ENCODE measurements at places on chromosomes 4 and X.

- DNase-seq: no peak
Observed at GRCh38 chr4:108854786-108855185, 91.9 kb upstream of the ETNPPL start.

- DNase-seq: peak; percentile 35
Observed at GRCh38 chr4:17577665-17578481, 875 bp downstream of the LAP3 start.

- no peak for DNase-seq
Observed at GRCh38 chrX:67159437-67159836, 384.4 kb upstream of the AR start.

DNA sequence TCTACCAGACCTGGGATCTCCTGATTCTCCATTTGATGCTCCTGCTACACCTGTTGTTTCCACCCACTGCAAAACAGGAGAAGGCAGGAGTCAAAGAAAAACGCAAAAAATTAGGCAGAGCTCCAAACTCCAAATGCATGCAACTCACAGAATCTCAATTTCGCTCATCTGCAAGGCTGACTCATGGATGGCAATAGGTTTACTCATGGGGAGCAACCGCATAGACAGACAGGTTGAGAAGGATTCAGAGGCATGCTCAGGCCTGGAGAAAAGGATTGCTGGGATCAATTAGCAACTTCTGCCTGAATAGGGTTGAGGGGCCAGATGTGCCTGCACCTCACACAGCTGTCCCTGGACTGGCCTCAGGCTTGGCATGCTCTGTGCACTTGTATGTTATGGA is 231.0 kb downstream of the LDB2 start:
- no peak for DNase-seq

DNA sequence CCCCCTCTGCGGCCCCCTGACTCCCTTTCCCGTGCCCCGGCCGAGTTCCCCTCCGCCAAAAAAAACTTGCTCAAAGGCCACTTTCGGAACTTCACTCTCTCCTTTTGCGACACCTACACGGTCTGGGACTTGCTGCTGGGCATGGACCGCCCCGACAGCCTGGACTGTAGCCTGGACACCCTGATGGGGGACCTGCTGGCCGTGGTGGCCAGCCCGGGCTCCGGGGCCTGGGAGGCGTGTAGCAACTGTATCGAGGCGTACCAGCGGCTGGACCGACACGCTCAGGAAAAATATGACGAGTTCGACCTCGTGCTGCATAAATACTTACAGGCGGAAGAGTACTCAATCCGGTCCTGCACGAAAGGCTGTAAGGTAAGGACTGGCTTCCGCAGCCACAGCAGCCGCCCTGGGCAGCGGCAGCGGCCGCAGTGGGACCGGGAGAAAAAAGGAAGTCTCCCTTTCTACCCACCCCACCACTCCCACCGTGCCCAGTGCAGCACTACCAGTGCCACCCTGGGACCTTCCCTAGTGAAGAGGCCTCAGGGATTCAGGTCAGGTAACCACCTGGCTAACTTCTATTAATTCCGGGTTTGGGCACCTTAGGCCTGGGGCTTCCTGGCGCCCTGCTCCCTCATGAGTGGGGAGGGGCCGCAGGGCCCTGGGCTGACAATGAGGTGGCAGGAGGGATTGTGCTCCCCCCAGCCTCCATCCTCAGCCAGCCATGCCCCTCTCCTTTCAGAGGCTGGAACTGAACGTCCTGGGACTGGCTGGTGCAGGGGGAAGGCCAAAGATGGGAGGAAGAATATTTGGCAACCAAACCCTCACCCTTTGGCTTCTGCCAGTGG is 1.9 kb downstream of the NALF2 start:
- no peak for DNase-seq

DNA sequence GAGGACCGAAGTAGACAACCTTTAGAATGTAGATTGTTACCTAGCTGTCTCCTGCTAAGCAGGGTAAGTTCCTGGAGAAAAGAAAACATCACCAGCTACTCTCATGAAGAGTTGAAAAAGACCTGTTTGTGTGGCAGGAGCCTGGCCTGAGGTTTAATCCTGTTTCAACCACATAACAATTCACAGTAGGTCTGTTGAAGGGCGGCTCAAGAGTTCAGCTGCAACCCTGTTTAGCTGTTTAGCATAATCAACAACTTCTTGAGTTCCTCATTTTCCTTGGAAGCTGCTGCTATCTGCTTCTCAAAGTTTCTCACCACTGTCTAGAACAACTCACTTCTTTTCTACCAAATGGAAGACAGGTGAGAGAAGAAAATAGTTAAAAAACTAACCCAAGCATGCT is 170.4 kb upstream of the TET2 start:
- no peak for DNase-seq

GRCh38 chrX:149630681-149631233 is 835 bp downstream of the TMEM185A start:
- DNase-seq: no peak

- DNase-seq: no peak
Observed at GRCh38 chr4:150037251-150037856, 40.9 kb upstream of the DCLK2 start.

DNA sequence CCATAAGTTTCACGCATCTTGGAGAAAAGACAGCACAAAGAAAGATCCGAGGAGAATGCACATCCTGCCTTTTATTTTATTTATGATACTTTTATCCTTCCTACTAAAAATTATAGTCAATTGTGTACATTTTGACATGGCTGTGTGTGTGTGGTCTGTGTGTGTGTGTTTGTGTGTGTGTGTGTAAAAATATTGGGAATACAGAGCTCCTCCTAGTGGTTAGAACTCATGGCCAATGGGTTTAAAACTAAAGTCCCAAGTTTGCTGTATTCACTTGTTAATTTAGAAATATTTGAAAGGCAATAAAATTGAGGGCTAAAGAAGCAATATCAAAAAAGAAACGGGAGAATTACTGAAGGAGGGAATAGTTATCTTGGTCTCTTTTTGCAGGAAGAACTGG is 47.5 kb downstream of the NKX6-1 start:
- DNase-seq: no peak

DNA sequence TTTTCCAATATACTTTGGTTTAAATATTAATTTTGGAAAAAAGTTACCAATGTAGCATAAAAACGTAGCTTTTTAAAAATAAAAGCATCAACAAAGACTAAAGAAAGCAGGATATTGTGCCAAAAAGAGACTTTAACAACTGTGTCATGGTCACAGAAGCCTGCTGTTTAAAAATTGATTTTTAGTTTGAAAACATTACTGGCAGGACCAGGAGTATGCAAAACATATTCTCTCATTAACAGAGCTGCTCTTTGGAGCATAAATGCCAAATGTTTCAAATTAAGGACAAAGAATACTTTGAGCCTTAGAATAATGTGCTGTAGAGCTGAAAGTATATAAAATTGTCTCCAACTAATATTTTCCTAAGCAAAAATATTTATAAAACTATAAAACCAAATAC is 279.0 kb downstream of the ARAP2 start:
- no peak for DNase-seq

DNA sequence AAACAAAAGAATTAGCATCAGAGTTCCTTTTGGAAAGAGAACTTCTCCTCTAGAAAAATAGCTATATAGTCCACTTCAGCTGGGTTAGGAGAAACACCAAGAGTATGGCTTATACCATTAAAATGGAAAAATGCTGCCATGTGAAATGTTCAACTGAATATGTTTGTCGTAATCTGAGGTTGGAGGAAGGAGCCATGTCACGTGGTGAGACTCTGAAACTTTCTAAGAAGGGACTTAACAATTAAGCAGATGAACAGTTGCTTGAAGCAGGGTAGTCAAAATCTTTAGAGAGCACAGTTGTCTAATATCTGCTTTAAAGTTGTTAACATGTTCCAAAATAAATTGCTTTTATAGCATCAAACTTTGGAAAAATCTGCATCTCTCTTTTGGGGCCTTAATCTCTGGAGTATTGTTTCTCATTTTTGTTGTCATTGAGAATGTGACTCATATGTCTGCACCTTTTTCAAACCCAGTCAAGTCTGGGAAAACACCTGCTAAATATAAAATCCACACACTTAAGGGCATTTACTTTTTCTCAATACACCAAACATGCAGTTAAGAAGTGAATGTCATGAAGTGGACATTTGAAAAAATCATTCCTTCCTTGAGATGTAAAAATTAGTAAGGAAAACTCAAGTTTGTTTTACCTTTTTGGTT is 168.8 kb upstream of the PDE5A start:
- DNase-seq: no peak

GRCh38 chrX:72392042-72392441 is 86.3 kb upstream of the CITED1 start:
- DNase-seq: no peak

- no peak for DNase-seq
Observed at GRCh38 chrX:67717571-67717970, 173.8 kb downstream of the AR start.

DNA sequence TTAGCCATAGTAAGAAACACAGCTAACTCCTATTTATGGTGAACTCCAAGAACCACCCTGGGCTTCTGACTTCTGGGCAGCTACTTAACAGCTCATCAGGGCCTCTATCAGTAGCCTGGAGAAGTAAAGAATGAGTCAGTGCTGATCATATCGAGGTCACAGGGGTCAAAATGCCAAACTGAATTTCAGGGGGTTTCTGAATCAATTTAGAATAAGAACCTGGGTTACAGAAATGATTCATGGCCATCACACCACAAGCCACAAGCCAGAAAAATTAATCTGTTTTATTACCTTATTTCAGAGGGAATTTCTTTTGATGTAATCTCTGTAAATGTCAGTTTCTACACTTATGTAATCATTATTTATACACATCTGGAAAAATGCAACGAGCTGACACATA is 64.4 kb downstream of the CHST7 start:
- DNase-seq: no peak

DNA sequence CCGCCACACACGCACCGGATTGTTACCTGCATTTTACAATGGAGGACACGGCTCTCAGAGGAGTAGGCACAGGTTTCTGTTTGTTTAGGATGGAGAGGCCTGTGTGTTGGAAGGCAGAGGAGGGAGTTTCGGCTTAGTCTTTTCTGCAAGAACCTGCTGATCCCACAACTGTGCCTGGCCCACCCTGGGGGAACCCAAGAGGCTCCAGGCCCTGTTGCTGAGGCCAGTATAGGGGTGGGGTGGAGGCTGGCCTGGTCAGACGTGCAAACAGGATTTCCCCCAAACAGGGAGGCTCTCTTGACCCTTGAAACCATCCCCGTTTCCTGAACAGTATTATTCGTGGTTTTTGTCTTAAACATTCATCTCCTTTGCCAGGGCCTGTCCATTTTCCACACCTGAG is 772 bp upstream of the SLC49A3 start:
- DNase-seq: no peak

GRCh38 chrX:153495362-153495751 is 577 bp downstream of the BGN start:
- no peak for DNase-seq

DNA sequence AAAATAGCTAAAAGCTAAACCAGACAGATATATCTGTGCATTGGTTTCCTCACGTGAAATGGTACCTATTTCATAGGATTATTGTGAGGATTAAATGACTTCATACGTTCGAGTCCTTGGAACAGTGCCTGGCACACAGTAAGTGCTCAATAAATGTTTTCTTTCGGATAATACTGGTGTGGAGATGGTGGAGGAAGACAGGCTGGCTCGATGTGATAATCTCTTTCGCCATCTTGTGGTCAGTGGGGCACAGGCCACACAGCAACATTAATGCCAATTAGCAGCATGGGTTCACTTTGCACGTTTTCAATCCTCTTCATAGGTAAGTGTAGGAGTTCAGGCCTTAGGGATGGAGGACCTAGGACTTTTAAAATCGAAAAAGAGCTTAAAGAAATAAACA is 9.3 kb downstream of the PAGE4 start:
- DNase-seq: no peak

- DNase-seq: no peak
Observed at GRCh38 chr4:118850488-118851173, 14.7 kb upstream of the SEC24D start.

DNA sequence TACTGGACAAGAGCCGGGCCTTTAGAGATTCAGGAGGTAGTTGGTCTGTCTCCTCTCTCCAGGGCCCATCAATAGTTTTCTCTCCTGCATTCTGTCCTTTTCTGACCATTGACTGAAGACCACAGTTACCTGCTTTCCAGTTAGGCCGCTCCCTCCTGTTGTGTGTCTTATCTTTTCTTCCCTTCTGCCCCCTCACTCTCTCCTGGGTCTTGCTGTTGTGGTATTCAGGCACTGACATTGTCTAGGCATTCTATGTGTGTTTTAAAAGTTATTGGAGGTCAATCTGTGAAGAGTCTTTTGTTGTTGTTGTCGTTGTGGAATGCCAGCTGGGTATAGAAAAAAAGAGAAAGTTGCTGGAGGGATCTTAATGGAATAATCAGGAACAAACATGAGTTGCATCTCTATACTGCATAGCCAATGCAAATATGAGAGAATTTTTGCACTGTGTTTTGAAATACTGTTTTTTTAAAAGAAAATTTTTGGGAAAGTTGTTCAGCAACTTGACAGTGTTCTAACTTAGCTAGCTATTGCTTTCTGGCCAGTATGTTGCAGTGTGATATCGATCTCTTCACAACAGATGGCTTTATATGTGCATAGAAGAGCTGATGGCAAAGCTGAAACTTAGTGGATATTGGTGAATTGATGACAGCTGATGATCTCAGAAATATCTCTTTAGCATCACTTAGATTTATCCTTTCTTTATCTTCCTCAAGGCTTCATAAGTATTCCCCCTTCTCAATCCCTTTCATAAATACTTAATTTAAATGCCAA is 240.7 kb downstream of the C4orf33 start:
- no peak for DNase-seq

DNA sequence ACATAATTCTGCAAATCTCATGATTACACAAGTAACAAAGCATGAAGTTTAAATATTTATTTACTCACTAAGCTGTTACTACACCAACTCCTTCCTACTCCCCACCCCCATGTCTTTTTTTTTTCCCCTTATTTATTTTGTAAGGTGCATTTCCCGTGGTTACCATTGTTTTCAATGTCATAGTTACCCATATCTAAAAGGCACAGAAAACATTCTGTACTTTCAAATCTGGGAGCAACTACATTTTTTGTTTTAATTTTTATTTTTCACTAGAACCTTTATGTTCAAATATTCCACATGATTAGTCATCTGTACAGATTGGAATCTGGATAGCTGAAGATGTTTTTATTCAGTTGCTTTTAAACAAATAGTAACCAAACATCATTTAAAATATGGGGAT is 62.8 kb downstream of the PPP3CA start:
- no peak for DNase-seq

- no peak for DNase-seq
Observed at GRCh38 chrX:118756101-118756500, 28.7 kb downstream of the IL13RA1 start.

- no peak for DNase-seq
Observed at GRCh38 chr4:17094876-17095210, 196.4 kb upstream of the LDB2 start.

- DNase-seq: no peak
Observed at GRCh38 chr4:106287353-106287969, 28.5 kb downstream of the TBCK start.

DNA sequence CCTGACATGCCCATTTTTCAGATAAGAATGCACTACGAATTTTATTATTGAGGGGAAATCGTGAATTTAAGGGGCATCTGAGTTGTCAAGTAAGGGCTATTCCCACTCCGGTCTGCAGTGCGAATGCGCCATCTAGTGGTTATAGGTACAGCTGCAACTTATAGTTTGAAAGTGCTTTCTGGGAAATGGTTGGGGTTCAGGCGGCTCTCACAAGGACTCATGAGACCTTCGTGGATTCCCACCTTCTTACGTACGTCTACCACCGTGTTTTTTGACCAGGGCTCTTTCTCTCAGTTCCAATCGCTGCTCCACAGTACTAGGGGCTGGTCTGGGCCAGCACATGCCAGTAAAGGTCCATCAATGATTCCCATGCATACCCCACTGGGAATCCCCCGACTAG is 12.3 kb downstream of the MSL3 start:
- DNase-seq: no peak

GRCh38 chrX:17814557-17814956 is 46.5 kb downstream of the RAI2 start:
- DNase-seq: no peak

Measured in stimulated activated CD4-positive, alpha-beta T cell treated with anti-CD3 and anti-CD28 coated beads, Interleukin-4, amount 100 ng/mL, for 48 hours (primary cell).